ENCODE measurements at places on chromosomes 16 and 17.

- no peak for DNase-seq
Measured at GRCh38 chr17:13721705-13722104, 120.0 kb upstream of the HS3ST3A1 start.

DNA sequence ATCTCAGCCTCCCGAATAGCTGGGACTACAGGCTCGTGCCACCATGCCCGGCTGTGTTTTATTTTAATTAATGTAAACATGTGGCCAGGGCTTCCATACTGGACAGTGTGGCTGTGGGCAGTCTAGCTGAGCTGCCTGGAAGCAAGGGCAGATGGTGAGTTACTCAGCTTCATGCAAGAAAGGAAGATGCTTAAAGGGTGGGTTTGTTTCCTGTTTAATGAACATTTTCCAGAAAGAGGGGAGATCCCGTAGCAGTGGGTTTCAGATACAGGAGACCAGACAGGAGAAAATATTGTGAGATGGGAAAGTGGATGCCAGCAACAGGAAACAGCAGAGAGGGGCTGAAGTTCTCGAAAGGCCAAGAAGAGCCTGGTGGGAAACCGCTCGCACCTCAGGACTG is 7.3 kb downstream of the MAPK8IP3 start:
- no peak for DNase-seq

GRCh38 chr17:53234138-53234537 is 588.6 kb upstream of the KIF2B start:
- DNase-seq: no peak

DNA sequence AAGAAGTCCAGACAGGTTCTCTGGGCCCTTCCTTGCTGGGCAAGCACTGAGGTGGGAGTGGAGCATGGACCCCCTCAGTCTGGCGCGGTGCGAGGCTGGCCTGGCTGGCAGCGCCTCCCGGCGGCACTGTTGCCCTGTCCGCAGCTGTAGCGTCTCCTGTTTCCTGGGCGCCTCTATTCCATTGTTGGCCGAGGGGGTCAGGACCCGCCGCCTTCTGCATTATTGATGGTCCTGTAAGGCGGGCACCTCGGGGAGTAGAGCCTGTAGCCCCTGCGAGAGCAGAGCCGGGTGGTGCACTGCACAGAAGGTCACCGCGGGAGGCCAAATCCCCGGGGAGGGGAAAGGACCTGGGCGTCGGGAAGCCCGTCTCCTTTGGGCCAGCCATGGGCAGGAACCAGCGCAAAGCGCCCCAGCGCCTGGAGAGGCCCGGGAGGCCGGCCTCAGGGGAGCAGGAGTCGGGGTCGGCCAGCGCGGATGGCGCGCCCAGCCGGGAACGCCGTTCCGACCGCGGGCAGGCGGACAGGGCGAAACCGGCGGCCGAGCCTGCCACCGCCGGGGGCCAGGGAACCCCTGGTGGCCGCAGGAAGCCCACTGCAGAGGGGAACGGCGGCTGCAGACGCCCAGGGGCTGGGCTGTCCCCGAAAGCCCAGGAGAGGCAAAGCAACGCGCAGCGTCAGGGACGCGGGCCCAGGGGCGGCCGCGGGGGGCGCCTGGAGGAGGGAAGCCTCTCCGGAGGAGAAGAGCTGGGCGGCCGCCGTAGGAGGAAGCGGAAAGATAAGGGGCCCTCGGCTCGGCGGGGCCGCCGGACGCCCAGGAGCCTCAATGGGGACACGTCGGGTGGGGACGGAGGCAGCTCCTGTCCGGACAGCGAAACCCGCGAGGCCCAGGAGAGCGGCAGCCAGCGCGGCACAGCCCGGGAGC is at the start of gene MYO15B:
MYO15B (plus strand) TSS at position 126 of the 921 bp plus-strand sequence; CDS start at position 384, 258 bp downstream.
- peak; percentile 47 for DNase-seq

GRCh38 chr17:44268709-44269534 is 987 bp upstream of the SLC4A1 start:
- DNase-seq: no peak
